ENCODE measurements at places on chromosomes 4 and X.

DNA sequence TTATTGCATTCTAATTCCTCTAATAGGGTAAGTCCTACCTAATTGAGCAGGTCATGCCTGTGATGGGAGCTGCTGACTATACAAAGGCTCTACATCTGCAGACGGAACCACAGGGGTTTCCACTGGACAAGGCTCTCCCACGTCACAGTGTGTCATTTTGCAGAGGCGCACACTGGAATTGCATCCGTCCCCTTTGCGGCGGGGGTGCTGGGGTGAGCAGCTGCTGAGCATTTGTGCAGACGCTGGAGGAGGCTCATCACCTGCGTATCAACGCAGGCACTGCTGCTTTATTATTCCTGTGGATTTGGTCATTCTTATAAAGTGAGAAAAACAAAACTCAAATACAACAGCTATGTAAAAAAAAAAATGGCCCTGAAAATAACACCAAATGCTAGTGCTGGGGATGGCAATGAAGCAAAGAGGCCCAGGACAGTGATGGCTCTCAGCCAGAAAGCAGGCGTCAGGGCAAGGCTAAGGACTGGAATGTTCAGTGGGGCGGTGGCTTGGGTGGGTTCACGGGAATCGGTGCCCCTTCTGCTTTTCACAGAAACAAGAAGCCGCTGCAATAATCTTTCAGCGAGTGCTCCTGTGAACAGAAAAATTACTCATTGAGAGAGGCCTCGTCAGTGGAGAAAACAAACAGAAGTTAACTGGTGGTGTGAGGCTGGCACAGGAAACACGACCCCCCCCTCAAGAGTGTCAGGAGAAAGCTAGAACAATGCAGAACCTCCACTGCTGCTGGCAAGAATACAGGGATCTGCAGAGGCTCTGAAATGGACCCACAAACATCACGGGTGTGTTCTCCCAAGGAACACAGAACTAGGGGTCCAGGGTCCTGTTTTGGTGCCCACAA is 67.8 kb downstream of the GATB start:
- DNase-seq = no peak

DNA sequence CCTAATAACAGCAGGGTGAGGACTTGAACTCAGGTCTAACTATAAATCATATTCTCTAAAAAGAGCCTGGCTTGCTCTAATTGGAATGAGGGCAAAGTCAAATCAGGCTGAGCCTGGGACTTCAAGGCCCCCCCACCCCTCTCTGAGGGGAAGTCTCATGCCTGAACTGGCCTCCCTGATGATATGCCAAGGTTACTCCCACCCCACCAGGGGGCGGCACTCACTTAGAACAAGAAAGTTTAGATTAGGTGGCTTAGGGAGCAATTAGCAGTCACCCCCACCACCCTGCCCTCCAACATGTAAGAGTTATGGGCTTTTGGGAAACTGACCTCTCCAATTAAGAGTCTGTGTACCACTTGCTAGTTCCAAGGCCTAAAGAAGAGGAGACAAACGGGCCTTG is 2.7 kb downstream of the FOXO4 start:
- DNase-seq = peak; percentile 3

- DNase-seq = no peak
Measured at GRCh38 chrX:40085714-40086113, 12.0 kb downstream of the BCOR start.

GRCh38 chr4:38091636-38092035 is 131.4 kb downstream of the PTTG2 start:
- DNase-seq = no peak

- DNase-seq = no peak
Measured at GRCh38 chrX:41026702-41027078, 58.6 kb upstream of the USP9X start.

- no peak for DNase-seq
Measured at GRCh38 chr4:3465698-3466671, 2.9 kb downstream of the DOK7 start.

DNA sequence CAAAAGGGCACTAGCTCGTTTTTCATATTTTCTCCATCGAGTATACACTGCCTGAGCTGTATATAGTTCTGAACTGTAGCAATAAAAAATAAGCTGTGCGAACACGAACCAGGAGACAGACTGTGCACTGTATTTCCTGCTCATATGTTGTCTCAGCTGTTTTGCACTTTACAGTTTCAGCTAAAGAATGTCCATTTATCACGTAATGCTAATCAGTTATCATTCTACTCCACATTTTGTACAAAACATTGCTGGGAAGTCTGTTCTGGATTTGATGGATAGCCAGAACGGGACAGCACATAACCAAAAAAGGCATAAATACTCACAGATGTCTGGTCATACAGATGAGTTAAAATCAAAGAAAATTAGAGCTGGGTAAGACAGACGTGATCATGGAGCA is 315.5 kb upstream of the ADGRL3 start:
- DNase-seq = no peak

All from NCI-H524 treated with DMSO at 0.1 percent for 48 hours (cell line).